Hematopoietic multipotent progenitor cell treated with erythropoietin and hydrocortisone succinate and interleukin-3 and kit ligand, for 17 days (in vitro differentiated cells): ENCODE measurements at places on chromosomes 6 and 20.

- DNase-seq = no peak
Measured at GRCh38 chr6:168913866-168914469, 339.7 kb downstream of the THBS2 start.

GRCh38 chr6:165662749-165663376, at the start of gene PDE10A:
Gene PDE10A, minus strand, starts transcription at chr6:165663241. Its CDS starts 430 bp downstream, at chr6:165662811.
- no peak for DNase-seq

DNA sequence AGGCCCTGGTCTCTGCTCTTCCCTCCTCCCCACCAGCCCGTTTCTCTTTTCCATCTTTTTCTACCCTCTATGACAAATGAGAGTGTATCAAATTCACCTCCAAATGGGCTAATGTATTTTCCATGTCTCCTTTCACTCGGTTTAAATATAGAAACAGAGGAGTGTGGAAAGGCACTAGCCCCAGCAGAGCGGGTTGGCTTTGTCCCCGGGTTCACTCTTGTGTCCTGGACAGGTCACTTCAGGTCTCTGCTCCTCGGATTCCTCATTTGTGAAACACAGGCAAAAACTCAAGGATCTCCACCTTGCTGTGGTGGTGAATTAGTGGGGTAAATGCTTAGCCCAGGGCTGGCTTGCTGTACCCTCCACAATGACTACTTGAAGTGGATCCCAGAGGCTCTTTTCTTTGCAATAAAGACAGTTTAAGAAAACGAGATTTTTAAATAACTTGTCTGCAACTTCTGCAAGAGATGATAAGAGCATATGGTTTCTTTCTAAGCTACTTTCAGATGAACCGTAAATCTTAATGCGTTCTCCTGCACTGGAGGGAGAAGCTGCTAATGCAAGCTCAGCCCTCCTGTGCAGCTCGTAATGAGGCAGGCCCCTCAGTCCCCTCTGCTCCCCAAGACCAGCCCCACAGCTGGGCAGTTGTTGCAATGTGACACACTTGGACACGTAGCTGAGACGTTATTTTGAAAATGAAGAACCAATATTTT, 292.9 kb downstream of the THBS2 start:
- DNase-seq = no peak

GRCh38 chr6:72425003-72425681, 196.7 kb upstream of the KCNQ5 start:
- no peak for DNase-seq

GRCh38 chr6:156928972-156929371, 151.8 kb downstream of the ARID1B start:
- no peak for DNase-seq

DNA sequence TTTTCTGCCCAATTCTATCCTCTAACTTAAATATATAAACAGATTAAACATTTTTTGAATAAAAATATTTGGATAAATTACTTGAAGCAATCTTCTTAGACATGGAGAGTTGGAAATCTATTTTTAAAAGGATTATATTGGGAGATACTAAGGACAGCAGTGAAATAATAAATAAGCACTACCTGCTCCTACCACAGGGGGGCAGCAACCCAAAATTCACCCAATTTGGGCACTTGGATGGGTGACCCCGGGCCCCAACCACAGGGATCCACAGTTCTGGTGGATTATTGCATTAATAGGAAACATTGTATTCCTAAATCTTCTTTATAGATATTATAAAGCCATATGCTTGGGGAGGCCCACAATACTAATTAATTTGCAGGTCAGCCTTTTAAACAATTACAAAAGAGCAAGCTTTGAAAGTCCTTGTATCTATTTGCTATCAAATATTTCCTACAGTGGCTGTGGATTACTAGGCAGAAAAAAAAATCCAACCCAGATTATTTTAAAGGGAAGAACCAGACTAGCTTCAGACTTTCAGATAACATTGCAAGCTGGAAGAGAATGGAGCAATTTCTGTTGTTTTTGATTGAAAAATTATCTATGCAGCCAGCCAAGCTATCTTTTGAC, 66.4 kb upstream of the PDE10A start:
- peak; percentile 16 for DNase-seq

GRCh38 chr6:113161018-113161315, 696.2 kb upstream of the MARCKS start:
- DNase-seq = no peak

DNA sequence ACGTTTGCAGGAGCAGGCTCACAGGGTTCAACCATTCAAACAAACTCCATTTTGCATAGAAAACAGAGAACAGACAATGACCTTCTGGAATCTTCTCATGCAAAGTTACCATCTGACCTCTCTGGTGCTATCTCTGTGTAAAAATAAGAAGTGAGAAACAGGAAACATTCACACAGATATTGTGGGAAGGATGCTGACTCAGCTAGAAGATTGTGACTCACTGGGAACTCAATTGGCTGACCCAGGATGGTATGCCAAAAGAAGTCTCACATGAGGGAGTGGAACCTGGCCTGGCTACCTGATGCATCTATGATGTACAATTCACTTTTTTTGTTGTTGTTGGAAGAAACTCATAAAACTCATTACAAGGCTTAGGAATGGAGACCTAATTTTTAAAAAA, 61.1 kb upstream of the TBX18 start:
- no peak for DNase-seq

DNA sequence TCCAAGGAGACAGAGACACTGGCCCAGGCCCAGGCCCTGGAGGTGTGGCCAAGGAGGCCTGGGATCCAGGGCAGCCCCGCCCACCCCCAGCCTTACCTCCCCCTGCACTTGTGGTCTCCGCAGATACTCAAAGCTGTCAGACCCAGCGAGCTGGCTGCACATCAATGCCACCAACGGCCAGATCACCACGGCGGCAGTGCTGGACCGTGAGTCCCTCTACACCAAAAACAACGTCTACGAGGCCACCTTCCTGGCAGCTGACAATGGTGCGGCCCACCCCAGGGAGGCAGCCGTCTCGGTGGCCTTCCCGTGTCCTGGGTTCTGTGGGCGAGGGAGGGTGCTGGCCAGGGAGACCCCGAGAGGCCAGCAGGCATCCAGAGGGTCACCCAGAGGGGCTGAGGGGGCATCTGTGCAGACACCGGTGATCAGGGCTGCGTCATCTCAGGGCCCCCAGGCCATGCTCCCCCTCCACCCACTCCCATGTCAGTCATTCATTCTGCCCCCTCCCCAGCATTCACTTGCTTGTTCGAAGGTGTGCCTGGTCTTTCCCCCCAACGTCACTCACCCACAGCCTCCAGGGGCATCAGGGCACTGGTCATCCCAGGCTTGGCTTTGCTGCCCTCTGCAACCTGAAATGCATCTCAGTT, 141.3 kb downstream of the TAF4 start:
- DNase-seq = no peak

DNA sequence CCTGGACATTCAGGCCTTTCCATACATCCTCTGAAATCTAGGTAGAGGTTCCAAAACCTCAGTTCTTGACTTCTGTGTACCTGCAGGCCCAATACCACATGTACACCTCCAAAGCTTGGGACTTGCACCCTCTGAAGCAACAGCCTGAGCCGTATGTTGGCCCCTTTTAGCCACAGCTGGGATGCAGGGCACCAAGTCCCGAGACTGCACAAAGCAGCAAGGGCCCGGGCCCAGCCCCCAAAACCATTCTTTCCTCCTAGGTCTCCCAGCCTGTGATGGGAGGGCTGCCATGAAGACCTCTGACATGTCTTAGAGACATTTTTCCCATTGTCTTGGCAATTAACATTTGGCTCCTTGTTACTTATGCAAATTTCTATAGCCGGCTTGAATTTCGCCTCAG, 107.4 kb upstream of the FRMD1 start:
- no peak for DNase-seq

DNA sequence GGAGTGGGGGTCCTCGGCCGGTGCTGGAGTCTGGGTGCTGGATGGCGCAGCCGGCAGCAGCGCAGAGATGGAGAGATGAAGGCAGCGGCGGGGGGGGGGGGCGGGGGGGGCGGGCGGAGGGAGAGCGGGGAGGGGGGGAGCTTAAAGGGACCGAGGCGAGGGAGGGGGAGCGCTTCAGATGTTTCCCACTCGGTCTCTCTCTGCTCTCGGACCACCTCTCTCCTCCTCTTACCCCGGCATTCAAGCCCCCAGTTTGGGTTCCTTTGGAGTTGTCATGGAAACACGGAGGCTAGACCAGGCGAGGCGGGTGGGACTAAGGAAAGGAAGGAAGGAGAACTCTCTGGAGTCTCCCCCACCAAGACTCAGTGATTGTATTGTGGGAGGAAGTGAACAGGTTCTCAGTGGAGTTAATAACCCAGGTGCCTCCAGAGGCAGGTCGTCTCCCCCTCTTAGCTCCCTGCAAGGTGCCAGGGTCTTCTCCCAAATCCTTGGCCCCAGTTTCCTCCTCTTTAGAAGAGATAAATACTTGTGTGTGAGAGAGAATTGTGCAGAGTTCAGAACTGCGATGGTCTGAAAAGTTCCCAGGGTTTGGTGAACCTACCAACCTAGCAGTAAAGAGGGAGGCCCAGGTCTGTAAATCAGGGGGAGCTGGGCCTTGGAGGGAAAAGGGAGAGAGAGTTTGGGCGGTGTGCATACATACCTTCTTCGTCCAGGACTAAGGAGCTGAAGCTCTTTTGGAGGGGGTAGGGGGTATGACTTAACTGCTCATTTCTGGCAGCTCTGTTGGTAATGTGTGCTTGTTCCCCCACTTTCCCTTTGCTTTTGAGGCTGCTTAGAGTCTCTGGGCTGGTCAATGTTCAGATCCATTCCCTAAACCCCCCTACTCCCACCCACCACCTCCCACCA, at the start of gene PRRT1:
Gene PRRT1 (minus strand): TSS at position 77 of the 906 bp plus-strand sequence. CDS start 112 bp downstream, outside the sequence.
- no peak for DNase-seq

DNA sequence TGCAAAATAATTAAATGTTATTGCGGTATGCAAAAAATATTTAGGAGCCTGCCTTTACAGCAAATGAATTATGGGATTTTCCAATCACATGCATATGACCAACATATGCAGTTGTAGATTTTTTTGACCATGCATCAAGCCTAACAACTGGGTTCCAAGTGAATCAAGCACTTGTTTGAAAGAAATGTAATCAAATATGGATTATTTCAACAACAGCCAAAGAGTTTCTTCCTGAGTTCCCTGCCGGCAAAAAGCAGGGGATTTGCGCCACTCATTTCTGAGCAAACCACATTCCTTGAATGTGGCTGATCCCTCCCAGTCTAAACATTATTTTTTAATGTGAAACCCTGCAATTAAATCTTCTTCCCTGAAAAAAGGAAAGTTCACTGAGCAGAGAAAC, 100.1 kb upstream of the ADTRP start:
- DNase-seq = no peak

DNA sequence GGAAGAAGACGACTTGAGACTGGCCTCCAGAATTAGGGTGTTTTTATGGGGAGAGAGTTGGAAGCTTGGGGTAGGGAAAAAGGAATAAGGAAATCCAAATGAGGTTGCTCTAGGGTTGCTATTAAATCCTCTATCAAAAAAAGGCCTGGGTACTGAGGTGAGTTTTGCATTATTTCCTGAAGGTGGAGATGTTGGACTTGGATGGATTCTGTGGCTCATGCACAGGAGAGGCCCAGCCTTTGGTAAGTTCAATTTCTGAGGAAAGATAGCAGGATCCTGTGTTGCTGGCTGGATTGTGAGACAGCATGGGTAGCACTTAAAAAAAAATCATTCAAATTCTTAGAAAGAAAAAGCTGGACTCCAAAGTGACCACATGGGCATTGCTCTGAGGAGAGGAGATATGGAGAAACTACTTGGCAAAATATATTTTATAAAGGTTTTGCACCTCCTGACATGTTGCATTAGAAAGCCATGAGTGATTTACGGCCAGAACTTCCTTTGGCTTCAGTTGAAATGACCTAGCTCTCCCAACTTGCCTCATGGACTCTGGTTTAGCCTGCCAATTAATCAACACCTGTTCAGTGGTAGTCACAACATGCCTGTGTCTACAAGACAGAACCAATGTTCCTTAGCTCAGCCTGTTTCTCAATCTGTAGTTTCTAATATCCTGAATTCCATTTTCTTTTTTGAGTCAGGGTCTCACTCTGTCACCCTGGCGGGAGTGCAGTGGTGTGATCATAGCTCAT, 152.1 kb upstream of the RALGAPA2 start:
- no peak for DNase-seq

DNA sequence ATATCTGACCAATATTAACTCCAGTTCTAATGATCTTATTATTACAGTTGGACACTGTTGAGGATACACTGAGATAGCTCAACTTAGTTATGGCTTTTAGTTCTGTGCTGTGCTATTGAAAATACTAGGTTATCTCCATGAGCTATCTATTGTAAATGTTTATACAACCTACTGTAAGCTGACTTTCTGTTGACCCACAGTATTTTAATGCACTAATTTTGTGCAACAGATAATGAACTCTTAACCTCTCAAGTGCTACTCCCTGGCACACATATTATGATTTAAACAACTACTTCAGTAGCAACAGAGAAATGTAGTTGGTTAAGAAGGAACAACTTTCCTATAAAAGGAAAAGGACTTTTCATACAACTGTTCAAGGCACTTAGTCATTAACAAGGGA, 5.2 kb upstream of the MMS22L start:
- no peak for DNase-seq

GRCh38 chr6:131519670-131520436, 53.2 kb upstream of the ARG1 start:
- DNase-seq = peak; percentile 57

DNA sequence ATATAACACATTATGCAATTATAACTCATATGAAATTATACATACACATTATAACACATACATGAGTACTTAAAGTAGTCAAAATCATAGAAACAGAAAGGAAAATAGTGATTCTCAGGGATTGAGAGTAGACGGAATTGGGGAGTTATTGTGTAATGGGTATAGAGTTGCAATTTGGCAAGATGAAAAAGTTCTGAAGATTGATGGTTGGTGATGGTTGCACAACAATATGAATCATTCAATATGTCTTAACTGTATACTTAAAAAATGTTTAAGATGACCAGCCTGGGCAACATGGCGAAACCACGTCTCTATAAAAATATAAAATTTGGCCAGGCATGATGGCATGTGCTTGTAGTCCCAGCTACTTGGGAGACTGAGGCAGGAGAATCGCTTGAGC, 372.7 kb downstream of the CDKAL1 start:
- DNase-seq = no peak
